Stimulated activated naive CD4-positive, alpha-beta T cell (primary cell): ENCODE measurements at places on chromosomes 4 and X.

DNA sequence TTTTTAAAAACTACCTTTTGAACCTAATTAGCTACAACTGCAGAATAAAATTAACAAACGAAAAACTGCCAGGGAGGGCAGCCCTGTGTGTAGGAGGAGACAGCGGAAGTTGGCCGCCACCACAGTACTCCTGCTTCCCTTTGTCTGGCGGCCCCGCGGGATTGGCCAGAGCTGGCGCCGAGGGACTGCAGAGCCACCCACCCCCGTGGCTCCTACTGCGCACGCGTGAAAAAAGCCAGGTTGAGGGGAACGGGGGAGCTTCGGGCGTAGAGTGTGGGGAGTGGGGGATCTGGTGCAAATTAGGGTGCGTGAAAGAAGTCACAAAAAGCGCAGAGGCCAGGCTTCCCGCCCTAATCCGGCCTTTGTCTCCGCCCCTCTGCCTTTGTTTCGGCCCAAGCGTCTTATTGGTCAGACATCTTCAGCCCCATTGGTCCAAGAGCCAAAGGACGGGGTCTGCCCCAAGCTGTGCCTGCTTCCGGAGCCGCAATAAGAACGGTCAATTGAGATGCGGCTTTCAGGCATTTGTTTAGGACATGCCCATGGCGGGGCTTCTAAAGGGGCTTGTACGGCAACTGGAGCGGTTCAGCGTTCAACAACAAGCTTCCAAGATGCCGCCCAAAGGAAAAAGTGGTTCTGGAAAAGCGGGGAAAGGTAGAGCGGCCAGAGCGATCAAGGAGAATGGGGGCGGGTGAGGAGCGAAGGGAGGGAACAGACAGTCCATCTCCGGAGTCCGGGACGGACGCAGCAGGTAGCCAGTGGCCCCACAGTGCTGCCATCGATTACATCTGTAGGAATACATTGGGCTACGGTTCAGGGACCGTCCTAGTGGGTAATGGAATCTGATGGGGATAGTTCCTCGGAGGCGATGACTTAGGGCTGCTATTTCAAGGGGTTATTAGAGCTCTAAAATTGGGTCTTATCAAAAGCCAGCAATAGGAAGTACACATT lies at the start of gene PIN4:
Gene PIN4, plus strand, starts transcription at position 580 of the 948 bp plus-strand sequence. Its CDS starts 29 bp downstream, at position 609.
- DNase-seq = peak; percentile 80

GRCh38 chrX:150664290-150664689 lies 28.9 kb upstream of the MTMR1 start:
- no peak for DNase-seq

- DNase-seq = no peak
Observed at GRCh38 chr4:186058253-186058979, 10.5 kb upstream of the TLR3 start.

DNA sequence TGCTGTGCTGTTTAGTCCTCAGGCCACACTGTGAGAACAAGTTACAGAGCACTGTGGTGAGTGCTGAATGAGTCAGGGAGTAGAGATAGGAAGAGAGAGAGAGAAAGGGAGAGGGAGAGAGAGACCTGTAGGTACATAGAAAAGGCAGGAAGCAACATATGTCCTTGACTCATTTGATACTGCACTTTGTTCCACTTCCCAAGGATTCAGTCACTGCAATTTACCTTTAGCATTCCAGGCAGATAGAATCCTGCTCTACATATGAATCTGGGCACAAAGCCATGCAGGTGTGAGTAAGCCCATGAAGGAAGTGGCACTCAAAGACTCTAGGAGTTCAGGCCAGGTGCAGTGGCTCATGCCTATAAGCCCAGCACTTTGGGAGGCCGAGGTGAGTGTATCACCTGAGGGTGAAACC lies 1.0 kb upstream of the DAPP1 start:
- no peak for DNase-seq

GRCh38 chrX:150842198-150842685 lies 56.2 kb downstream of the CD99L2 start:
- no peak for DNase-seq

GRCh38 chr4:24809376-24809775 lies 14.0 kb downstream of the SOD3 start:
- no peak for DNase-seq

- no peak for DNase-seq
Observed at GRCh38 chr4:173450281-173450680, 51.4 kb upstream of the SCRG1 start.
